Suprapubic skin (tissue), 4 donors: ENCODE measurements at places on chromosomes 5 and 9. TPM values are rescaled to one million over a fixed set of nuclear protein-coding genes. Genes with fewer than 3 reads are reported as not detected.

GRCh38 chr5:126552614-126553013, 42.4 kb downstream of the ALDH7A1 start:
- peaks cover 89% of the 10 kb centered on the region for H3K36me3 ChIP-seq
- H3K4me3 ChIP-seq, result no peak overlapping the region
- H3K27me3 ChIP-seq, result no peaks in the 10 kb centered on the region
- no peak for DNase-seq
- no peak overlapping the region for H3K27ac ChIP-seq

GRCh38 chr9:114559830-114560513, 27.6 kb upstream of the ATP6V1G1 start:
- H3K4me1 ChIP-seq, result no peaks in the 10 kb centered on the region
- H3K4me3 ChIP-seq, result no peak overlapping the region
- no peaks in the 10 kb centered on the region for H3K36me3 ChIP-seq
- H3K27me3 ChIP-seq, result peaks cover 3% of the 10 kb centered on the region
- DNase-seq, result no peak

DNA sequence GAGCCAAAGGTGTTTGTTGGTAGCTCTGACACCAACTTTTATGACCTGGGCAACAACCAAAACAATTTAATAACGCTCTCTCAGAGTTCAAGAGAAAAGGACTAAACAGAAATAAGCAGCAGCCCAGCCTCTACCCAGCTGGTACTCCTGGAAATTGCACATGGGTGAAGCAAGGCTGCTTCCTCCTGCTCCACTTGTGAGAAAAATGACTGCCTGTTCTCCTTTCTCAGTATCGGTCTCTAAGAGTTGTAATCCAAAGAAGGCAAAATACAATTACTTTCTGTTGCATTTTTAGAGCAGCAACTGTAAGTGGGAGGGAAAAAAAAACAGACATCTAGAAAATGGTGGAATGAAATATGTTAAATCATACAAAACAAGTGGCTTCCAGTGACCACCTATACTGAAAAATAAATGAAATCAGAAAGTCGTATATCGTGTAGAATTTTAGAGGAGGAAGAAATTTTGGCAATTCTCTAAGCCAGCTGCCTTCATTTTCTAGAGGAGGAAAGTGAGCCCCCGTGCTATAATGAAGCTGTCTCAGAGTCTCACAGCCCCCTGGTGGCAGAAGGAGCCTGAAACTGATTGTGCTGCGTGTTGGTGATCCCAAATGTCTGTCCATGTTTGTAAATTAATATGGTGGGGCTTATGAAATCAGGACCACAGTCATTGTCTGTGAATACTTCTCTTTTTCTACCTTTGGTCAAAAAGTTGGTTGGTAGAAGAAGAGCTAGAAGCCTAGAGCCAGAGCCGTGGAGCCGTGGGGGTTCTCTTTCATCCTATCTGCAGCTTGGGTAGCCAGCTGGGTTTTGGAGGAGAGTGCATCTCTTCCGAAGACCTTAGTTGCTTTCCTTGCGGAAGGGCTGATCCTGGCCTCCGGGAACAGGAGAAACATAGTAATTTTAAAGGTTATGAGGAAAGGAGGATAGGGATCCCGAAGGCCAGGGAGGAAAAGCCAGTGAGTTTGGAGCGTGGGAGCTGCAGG, 139.9 kb downstream of the PIP5K1B start:
- H3K27me3 ChIP-seq, result no peaks in the 10 kb centered on the region
- H3K4me3 ChIP-seq, result no peak overlapping the region
- no peaks in the 10 kb centered on the region for H3K36me3 ChIP-seq
- no peaks in the 10 kb centered on the region for H3K4me1 ChIP-seq
- H3K27ac ChIP-seq, result no peak overlapping the region

DNA sequence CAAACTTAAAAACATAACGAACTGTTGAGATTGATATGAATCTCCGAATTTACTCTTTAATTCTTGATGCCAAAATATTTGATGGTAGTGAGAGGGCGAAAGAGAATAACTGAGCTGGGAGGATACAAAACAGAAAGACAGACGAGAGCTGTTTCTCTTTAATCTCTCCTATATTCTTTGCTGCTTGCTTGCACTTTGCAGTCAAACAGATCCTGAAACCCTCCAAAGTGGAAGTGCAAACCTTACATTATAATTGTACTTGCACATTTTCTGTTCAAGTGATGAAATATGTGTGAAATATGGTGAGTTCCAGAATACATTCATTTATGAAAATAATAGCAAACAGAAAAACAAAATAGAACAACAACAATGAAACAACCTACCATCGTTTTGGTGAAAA, 63.8 kb downstream of the PAM start:
- H3K4me3 ChIP-seq, result no peak overlapping the region
- no peaks in the 10 kb centered on the region for H3K27me3 ChIP-seq
- no peak for DNase-seq

- no peaks in the 10 kb centered on the region for H3K27me3 ChIP-seq
- no peak overlapping the region for H3K4me3 ChIP-seq
- no peak for DNase-seq
- H3K36me3 ChIP-seq, result no peaks in the 10 kb centered on the region
Measured at GRCh38 chr5:165157219-165157618, 1651.8 kb downstream of the MAT2B start.

DNA sequence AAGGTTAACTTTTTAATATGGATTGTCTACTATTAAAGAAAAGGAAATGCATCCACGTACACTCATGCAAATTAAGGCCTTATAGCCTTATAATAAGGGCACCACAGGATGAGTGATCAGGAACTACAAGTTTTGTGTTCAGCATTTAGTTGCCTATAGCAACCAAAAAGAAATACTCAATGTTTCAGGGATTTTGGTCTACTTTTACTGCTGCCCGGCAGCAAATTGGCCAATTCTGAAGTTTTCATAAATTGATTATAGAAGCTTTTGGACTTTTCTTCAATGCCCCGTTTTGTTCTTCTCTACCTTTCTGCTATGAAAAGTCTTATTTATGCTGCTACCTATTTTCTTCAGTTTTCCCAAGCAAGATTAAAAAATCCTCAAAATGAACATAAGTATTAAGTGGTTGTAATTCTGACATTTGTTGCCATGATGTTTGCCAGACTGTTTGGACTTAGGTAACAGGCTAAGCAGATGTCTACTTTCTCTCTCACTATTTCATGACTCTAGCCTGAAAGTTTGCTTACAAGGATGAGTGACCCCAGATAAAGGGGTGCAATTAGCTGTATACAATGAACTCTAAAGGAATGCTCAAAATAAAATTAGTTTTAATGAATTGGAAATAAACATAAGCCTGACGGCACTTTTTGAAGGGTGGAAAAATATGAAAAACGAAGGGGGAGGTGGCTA, 391.5 kb upstream of the DAB2 start:
- H3K27me3 ChIP-seq, result no peaks in the 10 kb centered on the region
- H3K27ac ChIP-seq, result no peak overlapping the region
- no peak for DNase-seq

DNA sequence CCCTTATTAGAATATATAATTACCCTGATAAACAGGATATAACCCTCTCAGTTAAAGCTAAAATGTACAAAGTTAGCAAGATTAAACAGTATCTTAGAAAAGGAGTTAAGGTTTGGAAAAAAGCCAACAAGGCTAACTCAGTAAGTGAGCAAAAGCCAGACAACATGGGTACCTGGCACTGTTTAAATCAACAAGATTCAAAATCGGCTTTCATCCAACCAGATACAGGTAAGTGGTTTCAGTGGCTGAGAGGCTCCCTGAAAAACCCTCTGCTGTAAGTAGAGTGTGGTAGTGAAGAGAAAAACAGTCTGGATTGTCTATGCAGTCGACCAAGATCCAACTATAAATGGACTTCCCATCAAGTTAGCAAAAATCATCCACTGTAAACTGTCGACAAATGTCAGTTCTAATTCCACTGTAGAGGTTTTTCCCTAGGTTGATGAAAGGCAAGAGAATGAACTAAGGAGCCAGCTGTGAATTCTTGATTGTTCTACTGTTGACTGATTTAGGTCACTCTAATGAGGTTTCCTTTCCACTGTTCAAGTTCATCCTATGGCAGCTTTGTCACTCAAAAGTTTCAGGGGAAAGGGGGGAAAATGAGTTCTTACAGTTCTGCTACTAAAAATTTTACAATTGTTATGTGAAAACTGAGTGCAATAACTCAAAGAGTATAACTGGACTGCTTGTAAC, 27.3 kb downstream of the ETF1 start:
- no peak for DNase-seq
- H3K27ac ChIP-seq, result no peak overlapping the region
- no peak overlapping the region for H3K4me3 ChIP-seq
- H3K27me3 ChIP-seq, result no peaks in the 10 kb centered on the region

DNA sequence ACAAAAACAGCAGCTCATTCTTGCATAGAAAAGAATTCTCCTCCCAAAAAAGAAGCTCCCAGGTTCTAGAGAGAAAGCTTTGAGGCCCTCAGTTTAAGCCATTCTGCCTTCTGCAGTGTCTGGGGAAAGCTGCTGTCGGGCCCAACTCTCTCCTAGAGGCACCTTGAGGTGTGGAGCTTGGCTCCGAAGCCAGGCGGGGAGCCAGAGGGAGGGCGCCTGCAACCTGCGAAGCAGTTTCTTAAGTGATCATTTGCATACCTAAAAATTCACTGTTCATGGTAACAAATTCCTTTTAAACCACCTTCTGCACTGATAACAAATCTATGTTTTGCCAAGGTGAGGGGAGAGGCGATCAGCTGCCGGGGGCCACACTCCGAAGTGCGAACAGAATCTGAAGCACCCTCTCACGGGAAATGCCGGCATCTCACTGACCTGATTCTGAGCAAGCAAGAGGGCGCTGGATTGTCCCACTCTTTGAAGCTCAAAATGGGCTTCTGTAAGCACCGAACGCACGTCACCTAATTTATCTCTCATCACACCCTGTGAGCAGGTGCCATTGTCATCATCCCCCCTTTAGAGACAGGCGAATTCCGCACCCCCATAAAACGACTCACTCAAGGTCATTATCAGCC, 86.1 kb downstream of the GTF3C4 start:
- H3K4me1 ChIP-seq, result peaks cover 5% of the 10 kb centered on the region
- H3K27me3 ChIP-seq, result no peaks in the 10 kb centered on the region
- no peak for DNase-seq
- no peak overlapping the region for H3K27ac ChIP-seq
- H3K36me3 ChIP-seq, result no peaks in the 10 kb centered on the region
- no peak overlapping the region for H3K4me3 ChIP-seq

DNA sequence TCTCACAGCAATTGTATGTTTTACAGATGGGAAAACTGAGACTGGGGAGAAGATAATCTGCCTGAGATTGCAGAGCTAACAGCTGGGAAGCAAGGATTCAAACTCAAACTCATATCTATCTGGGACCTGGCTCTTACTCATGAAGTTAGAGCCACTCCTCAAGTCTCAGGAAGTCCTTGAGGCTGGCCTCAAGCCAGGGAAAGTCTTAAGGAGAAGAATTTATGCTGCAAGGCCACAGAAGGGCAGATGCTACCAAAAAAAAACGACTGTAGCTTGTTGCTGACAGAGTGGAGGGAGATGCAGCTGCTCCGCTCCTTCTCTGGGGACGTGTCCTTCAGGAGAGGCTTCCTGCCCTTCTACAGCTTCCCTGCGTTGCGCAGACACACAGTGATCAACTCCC, 39.8 kb downstream of the BARHL1 start:
- no peak overlapping the region for H3K4me3 ChIP-seq
- no peaks in the 10 kb centered on the region for H3K4me1 ChIP-seq
- no peak for DNase-seq
- no peak overlapping the region for H3K27ac ChIP-seq
- H3K36me3 ChIP-seq, result peaks cover 63% of the 10 kb centered on the region

- H3K27me3 ChIP-seq, result no peaks in the 10 kb centered on the region
- no peak for DNase-seq
- H3K4me3 ChIP-seq, result no peak overlapping the region
Measured at GRCh38 chr5:169243651-169244422, 57.1 kb downstream of the SLIT3 start.

GRCh38 chr5:61290791-61291210, 41.3 kb upstream of the ZSWIM6 start:
- no peak for DNase-seq
- peaks cover 8% of the 10 kb centered on the region for H3K4me1 ChIP-seq
- H3K27ac ChIP-seq, result no peak overlapping the region
- no peaks in the 10 kb centered on the region for H3K27me3 ChIP-seq
- no peak overlapping the region for H3K4me3 ChIP-seq
- no peaks in the 10 kb centered on the region for H3K36me3 ChIP-seq

DNA sequence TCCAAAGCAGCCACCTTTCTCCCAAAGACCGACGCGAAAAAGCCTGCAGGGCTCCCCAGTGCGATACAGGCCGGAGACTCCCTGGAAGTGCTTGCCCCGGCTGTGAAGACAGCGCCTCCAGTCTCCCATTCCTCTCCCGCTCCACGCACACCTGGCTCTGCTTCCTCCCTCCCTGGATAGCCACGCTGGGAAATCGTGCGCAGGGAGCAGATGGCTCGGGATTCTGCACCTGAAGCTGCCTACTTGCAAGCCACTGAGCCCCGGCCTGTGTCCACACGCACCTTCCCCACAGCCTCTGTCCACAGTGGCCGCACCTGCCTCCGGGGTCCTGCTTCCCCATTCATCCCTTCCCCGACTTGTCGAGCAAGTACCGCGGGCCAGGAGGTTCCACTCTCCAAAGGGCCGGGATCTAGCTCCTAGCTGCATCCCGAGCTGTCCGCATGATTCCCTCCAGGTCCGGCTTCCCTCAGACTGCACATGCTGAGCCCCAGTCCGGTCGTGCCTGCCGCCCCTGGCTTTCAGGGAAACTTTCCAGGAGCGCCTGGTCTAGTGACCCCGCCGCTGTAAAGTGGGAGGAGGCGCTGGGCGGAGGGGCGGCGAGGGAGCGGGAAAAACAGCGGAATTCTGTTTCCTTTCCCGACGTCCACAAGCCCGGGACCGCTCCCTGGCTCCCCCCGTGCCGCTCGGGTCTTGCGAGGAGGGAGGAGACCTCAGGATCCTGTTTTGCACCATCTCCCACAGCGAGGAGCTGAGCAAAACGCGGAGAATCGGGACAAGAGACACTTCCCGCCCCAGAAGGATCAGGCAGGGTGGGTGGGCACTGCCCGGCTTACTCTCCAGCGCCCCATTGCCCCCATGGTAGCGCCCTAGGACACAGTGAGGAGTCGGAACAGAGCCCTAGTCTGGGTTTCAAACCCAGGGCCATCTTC, 2.0 kb downstream of the SEMA6A start:
- peak overlapping the region; percentile 70 for H3K27ac ChIP-seq
- H3K4me3 ChIP-seq, result peak overlapping the region; percentile 70
- peaks cover 32% of the 10 kb centered on the region for H3K27me3 ChIP-seq
- peak; percentile 71 for DNase-seq
- no peaks in the 10 kb centered on the region for H3K36me3 ChIP-seq
- H3K4me1 ChIP-seq, result peaks cover 45% of the 10 kb centered on the region

- DNase-seq, result no peak
- H3K27me3 ChIP-seq, result no peaks in the 10 kb centered on the region
- no peak overlapping the region for H3K4me3 ChIP-seq
- no peaks in the 10 kb centered on the region for H3K36me3 ChIP-seq
- no peak overlapping the region for H3K27ac ChIP-seq
Measured at GRCh38 chr5:74340476-74340875, 300.1 kb downstream of the ENC1 start.

- no peak for DNase-seq
- no peaks in the 10 kb centered on the region for H3K36me3 ChIP-seq
- no peaks in the 10 kb centered on the region for H3K4me1 ChIP-seq
- no peak overlapping the region for H3K4me3 ChIP-seq
- H3K27ac ChIP-seq, result no peak overlapping the region
- no peaks in the 10 kb centered on the region for H3K27me3 ChIP-seq
Measured at GRCh38 chr5:160298189-160298588, 14.2 kb downstream of the CCNJL start.

The CDX1 gene
- total RNA-seq, result not detected

The PHYHD1 gene
- 73.5 TPM for total RNA-seq

The PCDHGA7 gene
- 5.1 TPM for total RNA-seq

The CXCL14 gene
- total RNA-seq, result 288 TPM

The PCDHGA3 gene
- 2.3 TPM for total RNA-seq

The STOM gene
- 192 TPM for total RNA-seq

The PRDM12 gene
- total RNA-seq, result not detected

The SURF1 gene
- 34.3 TPM for total RNA-seq
